ENCODE measurements at places on chromosomes 11 and 22.

DNA sequence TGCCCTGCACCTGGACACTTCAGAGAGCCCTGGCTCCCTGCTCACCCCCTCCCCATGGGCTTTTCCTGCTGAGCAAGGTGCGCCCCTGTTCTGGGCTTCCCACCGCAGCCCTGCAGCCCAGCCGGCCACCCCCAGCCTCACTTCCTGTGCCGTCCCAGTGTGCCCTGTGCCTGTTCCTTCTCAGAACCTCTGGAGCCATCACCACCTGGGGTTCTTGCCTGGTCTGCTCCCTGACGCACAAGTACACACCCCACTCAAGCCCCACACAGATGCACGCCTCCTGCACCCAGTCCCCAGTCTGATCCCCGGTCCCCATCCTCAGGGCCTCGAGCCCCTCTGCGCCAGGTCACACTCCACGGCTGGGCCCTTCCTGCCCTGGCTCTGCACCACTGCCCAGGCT, 23.9 kb upstream of the DGCR8 start:
- DNase-seq: no peak

- no peak for DNase-seq
Measured at GRCh38 chr22:49755631-49756001, 72.1 kb downstream of the BRD1 start.

- no peak for DNase-seq
Measured at GRCh38 chr22:50032109-50032871, 19.7 kb upstream of the IL17REL start.

GRCh38 chr11:107257710-107258109, 199.9 kb downstream of the CWF19L2 start:
- no peak for DNase-seq

GRCh38 chr11:104798789-104799188, 99.5 kb downstream of the CASP12 start:
- DNase-seq: no peak

- DNase-seq: no peak
Measured at GRCh38 chr22:38180841-38181452, 683 bp downstream of the PLA2G6 start.

GRCh38 chr11:32400196-32400595, 35.1 kb downstream of the WT1 start:
- no peak for DNase-seq

- no peak for DNase-seq
Measured at GRCh38 chr11:62105667-62106191, 18.1 kb upstream of the INCENP start.

DNA sequence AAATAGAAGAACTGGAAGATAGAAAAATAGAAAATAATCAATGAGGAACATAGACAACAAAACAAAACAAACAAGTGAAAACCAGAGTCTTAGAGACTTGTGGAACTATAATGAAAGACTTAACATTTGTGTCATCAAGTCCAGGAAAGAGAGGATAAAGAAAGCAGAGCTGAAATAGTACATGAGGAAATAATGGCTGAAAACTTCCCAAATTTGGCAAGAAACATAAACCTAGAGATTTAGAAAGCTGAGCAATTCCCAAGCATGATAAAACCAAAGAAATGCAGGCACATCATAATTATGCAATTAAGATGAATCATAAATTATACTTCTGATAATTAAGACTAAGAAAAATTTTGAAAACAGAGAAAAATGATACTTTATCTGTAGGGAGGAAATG, 614.5 kb downstream of the ETS1 start:
- DNase-seq: no peak

- no peak for DNase-seq
Measured at GRCh38 chr11:10908215-10908951, 50.5 kb upstream of the ZBED5 start.
